Dermis blood vessel endothelial cell (primary cell): ENCODE measurements at places on chromosomes 7 and 10. TPM values are rescaled to one million over a fixed set of nuclear protein-coding genes. Genes with fewer than 3 reads are reported as not detected.

DNA sequence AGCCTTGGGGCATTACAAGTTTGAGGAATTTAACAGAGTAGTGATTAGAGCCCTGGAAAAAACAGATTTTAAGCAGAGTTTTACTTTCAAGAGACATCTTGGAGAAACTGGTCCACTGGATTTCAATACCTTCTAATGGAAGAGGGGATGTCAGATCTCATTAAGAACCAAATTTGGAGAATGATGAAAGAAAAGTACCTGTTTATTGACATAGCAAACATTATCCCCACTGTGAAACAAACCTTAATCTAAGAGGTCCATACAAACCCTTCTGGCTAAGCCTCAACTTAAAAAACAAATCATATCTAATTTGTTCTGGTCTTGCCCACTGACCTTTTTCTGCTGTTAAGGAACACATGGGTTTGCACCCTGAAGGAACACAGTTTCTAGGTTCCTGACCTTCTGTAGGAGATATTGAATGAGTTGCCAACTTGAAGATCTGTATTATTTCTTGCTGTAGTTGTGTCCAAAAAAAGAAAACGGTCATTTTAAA lies 53.5 kb downstream of the LAMB1 start:
- no peak for DNase-seq

DNA sequence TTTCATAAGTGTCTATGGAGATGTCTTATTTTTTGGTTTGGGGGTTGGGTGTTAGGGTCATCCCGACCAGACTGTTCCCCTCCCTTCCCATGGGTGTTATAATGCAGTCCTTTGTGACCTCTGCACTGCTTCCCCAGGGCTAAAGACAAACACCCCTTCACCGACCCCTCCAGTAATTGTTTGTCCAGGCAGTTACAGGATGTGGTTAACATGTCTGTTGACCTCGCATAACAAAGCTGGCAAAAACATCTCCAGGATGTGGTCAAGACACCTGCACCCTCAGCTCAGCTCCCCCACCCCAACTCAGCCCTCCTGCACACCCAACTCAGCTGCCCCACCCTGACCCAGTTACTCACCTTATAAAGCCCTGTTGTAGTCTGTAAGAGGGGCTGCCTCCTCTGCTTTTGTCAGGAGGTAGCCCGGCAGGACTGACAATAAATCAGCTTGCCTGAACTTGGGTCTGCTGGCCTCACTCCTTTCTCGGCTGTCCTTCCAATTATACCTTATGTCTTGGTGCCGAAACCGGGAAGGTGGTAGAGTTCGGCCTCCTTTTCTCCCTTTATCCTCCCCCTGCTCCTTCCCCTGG lies 102.2 kb downstream of the ZNF92 start:
- DNase-seq: peak; percentile 77

DNA sequence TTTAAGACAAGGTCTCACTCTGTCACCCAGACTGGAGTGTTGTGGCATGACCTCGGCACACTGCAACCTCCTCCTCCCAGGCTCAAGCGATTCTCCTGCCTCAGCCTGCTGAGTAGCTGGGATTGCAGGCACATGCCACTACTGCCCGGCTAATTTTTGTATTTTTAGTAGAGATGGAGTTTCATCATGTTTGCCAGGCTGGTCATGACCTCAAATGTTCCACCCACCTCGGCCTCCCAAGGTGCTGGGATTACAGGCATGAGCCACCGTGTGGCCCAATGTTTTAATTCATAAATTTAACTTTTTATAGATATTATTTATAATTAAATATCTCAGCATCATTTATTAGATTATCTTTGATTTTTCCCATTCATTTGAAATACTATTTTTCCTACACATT lies 658.0 kb upstream of the NRG3 start:
- DNase-seq: no peak

DNA sequence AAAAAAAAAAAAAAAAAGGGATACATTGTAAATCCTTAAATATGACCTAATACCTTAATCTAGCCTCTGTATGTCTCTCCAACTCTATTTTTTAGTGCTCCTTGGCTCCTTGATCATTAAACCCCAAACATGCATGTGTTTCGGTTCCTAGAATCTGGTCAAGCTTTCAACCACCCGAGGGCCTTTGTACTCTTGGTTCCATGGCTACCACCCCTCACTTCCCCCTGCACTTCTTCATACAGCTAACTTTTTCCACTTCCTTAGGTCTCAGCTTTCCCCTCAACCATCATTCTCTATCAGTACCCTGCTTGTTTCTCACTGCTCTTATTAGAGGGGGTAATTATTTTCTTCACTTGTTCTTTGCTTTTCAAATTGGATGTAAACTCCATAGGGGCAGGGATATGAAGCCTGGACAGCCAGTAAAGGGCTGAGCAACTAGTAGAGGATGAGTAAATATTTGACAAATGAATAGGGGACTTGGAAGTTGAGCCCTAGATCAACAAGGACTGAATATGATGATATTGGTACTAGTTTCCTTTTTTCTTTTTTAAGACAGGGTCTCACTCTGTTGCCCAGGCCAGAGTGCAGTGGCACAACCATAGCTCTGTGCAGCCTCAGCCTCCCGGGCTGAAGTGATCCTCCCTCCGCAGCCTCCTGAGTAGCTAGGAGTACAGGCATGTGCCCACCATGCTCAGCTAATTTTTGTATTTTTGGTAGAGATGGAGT lies 4.3 kb upstream of the GDI2 start:
- DNase-seq: no peak

- peak; percentile 19 for DNase-seq
Measured at GRCh38 chr7:128026551-128026950, 4.7 kb downstream of the LRRC4 start.

DNA sequence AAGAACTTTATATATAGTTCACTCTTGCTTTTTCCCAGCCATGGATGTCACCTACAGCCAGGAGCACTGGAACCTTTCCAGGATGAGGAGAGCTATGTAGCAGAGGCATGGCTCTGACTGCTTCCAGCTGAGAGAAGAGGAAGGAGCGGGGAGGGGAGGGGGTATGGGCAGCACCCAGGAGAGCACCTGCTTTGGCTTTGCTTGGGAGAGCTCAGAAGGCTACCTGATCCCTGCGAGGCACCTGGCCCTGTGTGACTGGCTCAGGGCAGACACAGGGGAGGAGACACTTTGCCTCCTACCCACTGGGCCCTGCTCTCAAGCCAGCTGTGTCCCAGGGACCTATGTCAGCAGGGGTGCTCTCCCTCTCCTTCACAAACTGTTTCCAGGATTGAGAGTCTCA lies 67.1 kb downstream of the HK1 start:
- no peak for DNase-seq

- no peak for DNase-seq
Measured at GRCh38 chr7:142961973-142962926, at the start of gene KEL. TSS of gene KEL (minus strand) at chr7:142962363. CDS start at chr7:142962206, 157 bp downstream.

DNA sequence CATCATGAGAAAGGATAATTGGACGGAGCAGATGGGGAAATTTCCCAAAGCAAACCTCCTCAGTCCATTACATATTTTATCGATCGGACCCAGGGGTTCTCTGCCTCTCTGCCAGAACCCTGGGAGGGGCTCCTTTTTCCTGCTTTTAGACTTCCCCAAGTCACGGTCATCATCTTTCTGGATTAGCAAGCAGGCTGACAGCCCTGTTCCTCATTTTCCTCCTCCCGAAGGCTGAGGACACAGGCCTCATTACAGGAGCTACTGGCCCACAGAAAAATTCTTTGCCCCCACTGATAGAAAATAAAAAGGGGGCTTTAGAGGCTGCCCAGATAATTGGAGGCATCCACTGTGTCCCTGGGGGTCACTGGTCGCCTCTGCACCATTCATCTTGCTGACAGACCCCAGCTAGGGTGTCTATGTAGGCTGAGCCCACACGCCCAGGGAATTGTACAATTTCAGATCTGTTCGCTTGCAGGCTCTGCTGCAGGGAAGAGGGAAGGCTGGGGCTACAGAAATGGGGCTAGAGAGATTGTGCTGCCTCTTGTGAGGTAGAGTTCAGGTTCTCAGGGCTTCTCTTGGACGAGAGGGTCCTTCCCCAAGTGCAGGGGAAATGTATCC lies 125.7 kb upstream of the SDK1 start:
- DNase-seq: no peak

DNA sequence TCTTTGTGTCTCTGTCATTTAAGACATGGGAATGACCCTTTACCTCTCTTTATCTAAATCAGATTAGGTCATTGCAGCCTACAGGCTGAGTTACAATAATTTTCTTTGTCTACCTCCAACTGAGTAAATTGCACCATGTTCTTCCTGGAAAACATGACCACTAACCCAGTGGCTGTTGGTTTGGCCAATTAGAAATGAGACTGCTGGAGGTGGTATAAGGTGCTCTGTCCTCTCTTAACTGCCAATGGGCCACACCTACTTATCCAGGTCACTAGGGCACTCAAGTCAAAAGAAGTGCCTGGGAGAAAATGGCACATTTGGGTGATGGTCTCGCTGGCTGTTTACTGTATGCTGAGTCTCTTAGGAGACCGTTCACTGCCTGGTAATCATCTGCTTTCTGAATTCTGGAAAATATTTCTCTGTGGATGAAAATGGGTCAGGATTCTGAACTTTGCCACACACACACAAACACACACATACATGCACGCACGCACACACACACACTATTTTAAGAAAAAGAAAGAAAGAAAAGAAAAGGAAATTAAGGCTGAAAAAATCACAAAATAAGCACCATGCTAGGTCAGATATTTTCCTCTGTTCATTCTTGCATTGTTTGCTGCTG lies 16.4 kb downstream of the STAMBPL1 start:
- no peak for DNase-seq

DNA sequence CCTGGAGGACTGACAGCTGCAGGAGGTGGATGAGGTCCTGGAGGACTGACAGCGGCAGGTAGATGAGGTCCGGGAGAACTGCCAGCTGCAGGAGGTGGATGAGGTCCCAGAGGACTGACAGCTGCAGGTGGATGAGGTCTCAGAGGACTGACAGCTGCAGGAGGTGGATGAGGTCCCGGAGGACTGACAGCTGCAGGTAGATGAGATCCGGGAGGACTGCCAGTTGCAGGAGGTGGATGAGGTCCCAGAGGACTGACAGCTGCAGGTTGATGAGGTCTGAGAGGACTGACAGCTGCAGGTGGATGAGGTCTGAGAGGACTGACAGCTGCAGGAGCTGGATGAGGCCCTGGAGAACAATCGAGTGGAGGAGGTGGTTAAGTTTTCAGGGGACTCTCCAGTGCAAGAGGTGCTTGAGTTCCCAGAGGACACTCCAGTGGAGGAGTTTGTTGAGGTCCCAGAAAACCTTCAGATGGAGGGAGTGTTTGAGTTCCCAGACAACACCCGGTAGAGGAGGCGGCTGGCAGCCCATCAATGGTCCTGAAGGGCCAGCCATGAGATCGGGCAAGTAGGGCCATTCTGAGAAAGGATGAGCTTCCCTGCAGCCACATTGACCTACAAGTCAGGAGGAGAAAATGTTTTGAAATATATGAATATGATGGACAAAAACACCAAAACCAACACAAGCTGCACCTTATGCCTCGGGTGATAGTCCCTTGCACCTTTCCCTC lies 4.7 kb upstream of the EIF5AL1 start:
- DNase-seq: no peak

GRCh38 chr7:141409801-141410329 lies 141.3 kb upstream of the AGK start:
- no peak for DNase-seq

DNA sequence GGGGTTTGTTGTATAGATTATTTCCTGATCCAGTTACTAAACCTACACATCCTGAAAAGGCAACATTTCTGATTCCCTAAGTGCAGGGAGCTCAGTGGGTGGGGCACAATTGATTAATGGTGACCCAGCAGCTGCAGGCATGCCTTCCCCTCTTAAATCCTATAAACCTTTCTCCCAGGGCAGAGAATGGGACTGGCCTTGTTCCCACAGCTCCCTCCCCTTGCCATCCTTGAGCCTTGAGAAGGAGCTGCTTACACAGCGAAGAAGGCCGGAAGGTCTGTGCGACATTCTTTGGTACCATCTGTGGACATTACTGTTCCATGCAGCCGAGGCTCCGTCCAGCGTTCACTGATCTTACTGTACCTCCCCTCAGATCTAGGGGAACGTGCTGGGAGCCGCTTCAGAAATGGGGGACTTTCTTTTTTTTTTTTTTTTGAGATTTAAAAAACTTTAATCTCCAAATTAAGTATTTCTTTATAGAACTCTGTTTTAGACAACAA lies 14.3 kb downstream of the KLF6 start:
- DNase-seq: no peak

DNA sequence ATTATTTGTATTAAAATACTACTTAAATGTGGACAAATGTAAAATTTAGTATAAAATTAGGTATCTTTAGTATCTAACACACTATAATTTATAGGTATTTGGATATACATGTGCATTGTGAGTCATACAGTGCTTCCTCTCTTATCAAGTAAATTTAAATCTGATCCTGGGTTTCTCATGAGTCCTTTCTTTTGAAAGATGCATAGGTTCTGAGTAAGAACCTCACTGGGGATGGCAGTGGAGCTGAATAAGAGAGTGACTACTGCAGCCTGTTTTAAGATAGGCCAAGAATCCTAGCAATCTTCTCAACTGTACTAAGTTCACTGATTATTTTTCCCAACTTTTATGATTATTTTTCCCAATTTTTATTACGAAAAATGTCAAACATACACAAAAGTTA lies 16.2 kb downstream of the CEP55 start:
- peak; percentile 21 for DNase-seq

- peak; percentile 15 for DNase-seq
Measured at GRCh38 chr10:84214612-84215235, 10.6 kb downstream of the LRIT2 start.

DNA sequence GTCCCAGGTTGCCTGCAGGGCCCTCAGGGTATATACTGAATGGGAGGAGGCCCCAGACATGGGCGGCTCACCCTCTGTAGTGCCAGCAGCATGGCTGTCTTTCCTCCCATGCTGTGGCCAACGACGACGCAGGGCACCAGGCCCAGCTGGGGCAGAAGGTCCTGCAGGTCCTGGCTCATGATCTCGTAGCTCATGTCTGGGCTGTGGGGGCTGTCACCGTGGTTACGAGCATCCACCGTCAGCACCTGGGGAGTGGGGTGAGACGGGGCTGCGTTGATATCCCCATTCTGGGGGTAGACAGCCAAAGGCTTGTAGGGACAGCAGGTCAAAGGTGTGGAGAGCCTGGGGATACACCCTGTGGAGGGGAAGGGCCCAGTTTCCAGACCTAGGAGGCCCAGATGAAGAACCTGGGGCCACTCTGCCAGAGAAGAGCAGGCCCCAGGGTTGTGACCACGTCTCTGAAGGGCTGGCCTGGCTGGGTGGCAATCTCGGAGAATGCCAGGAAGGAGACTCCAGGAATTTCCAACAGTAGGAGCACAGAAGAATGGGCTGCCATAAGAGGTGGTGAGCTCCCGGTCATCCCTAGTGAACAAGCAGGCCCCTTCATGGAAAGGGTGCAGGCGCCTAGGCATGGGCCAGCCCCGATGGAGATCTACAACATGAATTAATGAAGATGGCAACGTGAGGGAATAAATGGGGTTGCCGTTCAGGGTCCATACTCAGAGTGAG lies 947 bp downstream of the ABHD11 start:
- no peak for DNase-seq

GRCh38 chr7:24477398-24478136 lies 95.7 kb upstream of the PALS2 start:
- DNase-seq: peak; percentile 1

Gene ADAM22
- 1.1 and 2.0 TPM in 2 replicates for total RNA-seq

Gene CSGALNACT2
- total RNA-seq: 10.2 and 11.7 TPM in 2 replicates

Gene BTBD16
- not detected in 2 replicates for total RNA-seq

Gene EFCAB10
- not detected in 2 replicates for total RNA-seq

Gene COBL
- total RNA-seq: under 0.01 TPM in 1 of 2 replicates, not detected in the other

Gene PGAM1
- total RNA-seq: 218 and 349 TPM in 2 replicates

Gene UNCX
- not detected in 2 replicates for total RNA-seq

Gene ANKRD30A
- total RNA-seq: not detected in 2 replicates

Gene TMEM139
- 0.14 and 0.17 TPM in 2 replicates for total RNA-seq

Gene KCND2
- 0.14 and 0.17 TPM in 2 replicates for total RNA-seq

Gene PDK4
- 88.9 and 105 TPM in 2 replicates for total RNA-seq
